ENCODE measurements at places on chromosomes 4 and X.

GRCh38 chrX:75968293-75968692 is 183.2 kb upstream of the MAGEE2 start:
- DNase-seq: no peak

- DNase-seq: no peak
These were observed 31.7 kb upstream of the APLN start for GRCh38 chrX:129686422-129686948.

GRCh38 chr4:146442801-146443200 is 78.9 kb downstream of the SLC10A7 start:
- DNase-seq: no peak

DNA sequence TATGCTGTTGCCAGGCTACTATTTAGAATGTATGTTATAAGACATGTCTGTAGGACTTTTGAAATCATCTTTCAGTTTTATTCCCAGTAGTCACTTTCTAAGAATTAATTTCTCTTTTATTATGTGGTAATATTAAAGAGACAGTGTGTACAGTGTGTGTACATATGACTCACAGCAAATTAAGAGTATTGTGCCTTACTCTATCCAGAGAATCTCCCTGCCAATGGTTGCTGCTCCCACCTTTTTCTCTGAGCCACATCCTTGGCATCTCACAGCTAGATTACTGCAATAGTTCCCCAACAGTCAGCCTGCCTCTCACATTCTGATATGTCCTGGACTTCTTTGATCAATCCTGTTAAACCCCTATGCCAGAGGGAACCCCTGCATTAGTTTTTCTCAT is 114.5 kb downstream of the ANXA5 start:
- no peak for DNase-seq

DNA sequence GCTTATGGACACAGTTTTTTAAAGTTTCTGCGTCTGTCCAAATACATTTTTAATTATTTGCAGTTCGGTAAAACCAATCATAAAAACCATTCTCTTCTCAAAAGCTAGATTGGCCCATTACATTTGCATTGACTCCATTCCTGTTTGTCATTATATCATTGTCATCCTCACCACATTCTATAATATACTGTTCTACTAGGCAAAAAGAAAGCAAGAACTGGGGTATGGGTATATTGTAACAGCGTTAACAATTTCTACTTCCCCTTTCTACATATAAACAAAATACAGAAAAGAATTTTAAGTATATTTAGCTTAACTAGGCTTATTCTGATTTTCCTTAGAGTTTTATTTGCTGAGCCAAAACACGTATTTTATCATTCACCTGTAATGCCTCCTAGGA is 91.8 kb downstream of the RAP1GDS1 start:
- DNase-seq: no peak
